ENCODE measurements at places on chromosomes 4 and X. TPM values are rescaled to one million over a fixed set of nuclear protein-coding genes. Genes with fewer than 3 reads are reported as not detected.

DNA sequence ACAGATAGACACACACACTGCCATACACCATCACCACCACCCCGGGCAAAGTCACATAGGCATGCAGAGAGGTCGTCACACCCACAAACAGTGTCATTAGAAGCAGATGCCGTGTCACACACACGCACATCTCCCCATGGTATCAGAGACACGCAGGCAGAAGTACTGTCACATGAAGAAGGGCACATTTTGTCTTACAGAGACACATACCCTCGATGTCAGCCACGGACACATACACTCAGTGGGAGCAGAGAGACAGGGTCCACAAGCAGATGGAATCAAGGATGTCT lies 3.3 kb downstream of the NALF2 start:
- no peak for DNase-seq

DNA sequence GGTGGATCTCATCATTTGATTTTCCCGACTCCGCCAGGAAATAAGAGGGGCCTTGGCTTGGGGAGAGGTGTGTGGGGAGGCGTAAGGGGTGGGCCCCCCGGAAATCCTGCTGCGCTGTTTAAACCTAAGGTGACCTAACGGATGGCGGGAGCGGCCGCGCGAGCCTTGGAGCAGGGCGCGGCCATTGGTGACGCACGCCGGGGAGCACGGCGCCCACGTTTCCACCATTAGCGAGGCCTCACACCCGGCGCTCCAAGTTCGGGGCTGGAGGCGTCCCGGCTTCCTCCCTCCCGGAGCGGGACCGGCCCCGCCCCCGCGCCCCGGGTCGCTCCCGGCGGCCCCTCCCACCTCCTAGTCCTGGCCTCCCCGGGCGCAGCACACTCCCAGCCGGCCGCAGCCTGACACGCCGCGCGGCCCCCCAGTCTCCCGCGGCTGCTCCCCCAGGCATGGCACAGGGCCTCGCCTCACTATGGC lies at the start of gene SMS:
TSS of gene SMS (plus strand) at position 354 of the 474 bp plus-strand sequence. CDS start at position 470, 116 bp downstream.
- DNase-seq = peak; percentile 66

Gene TRPC3
- not detected for polyA plus RNA-seq

GRCh38 chr4:153592064-153592463 lies 92.0 kb upstream of the TLR2 start:
- no peak for DNase-seq

Gene TEX13B
- polyA plus RNA-seq = not detected

GRCh38 chrX:40467454-40467853 lies 113.3 kb upstream of the ATP6AP2 start:
- no peak for DNase-seq
